ENCODE measurements at places on chromosomes 5 and 9.
A peak's percentile ranks its signal among the peaks of the same experiment; 100 is the strongest.

DNA sequence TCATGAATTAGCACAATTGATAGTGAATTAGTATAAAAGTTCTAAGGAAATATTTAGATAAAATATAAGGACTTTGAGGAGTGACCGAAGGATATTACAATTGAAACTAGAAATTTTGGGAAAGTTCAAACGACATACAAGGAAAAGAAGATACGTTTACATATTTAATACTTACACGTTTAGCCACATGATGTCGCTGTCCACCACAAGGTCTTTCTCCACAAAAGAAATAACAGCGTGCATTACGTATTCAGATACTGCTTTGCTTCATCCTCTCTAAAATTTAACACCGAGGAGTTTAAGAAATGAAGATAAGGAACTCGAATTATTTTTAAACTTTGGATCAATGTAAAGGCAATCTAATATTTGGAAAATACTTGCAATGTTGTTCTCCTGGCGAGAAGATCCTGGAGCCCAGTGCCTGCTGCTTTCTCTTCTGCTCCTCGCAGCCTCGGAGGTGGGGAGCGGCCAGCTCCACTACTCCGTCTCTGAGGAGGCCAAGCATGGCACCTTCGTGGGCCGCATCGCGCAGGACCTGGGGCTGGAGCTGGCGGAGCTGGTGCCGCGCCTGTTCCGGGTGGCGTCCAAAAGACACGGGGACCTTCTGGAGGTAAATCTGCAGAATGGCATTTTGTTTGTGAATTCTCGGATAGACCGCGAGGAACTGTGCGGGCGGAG lies at the start of gene PCDHA3:
Gene PCDHA3, plus strand, starts transcription at position 242 of the 678 bp plus-strand sequence.
- DNase-seq = no peak

- peak; percentile 49 for DNase-seq
Observed at GRCh38 chr9:14993061-14993800, 83.0 kb upstream of the FREM1 start.

DNA sequence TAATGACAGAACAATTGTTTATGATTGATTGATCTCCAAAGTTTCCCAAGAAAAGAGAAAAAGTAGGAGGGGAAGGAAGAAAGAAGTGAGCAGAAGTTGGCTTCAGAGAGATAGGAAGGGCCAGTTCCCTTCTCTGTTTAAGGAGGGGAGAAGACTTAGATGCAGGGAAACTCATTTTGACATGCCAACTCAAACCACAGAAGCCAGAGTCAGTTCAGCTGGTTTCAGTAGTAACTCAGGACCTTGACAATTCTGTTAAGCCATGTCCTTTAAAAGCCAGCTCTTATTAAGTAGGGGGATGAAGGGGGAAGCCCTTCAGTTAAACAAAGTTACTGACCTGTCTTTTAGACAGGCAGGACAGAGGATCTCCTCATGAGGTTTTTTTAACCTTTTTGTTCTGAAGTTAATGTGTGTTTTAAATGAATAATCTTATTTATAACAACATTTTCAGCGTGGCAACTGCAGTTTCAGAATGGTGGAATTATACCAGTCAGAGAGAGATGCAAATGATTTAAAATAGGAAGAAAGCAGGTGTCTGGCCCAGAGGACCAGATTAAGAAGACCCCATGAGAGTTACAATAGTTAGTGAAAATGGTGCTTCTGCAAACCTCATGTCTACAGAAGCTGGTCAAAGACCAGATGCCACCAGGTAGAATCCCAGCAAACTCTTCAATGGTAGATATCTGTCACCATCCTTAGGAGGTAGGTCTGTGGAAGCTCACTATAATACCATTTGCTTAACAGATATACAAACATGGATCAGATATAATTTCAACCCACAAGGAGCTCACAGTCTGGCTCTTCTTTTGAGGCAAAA lies 29.3 kb upstream of the ABL1 start:
- no peak for DNase-seq

- DNase-seq = no peak
Observed at GRCh38 chr9:94085062-94085639, 887 bp downstream of the PTPDC1 start.

DNA sequence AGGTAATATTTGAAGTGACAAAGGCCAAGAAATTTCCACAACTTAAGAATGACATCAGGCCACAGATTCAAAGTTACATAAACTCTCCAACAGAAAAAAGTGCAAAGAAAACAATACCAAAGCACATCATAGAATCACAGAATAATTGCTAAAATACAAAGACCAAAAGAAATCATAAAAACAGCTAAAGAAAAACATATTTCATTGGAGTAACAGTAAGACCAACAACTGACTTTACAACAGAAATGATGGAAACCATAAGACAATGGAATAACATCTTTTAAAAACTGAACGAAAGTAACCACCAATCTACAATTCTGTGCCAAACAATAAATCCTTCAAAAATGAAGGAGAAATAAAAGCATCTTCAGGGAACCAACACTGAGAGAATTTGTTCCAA lies 38.3 kb downstream of the ZDHHC21 start:
- DNase-seq = no peak

DNA sequence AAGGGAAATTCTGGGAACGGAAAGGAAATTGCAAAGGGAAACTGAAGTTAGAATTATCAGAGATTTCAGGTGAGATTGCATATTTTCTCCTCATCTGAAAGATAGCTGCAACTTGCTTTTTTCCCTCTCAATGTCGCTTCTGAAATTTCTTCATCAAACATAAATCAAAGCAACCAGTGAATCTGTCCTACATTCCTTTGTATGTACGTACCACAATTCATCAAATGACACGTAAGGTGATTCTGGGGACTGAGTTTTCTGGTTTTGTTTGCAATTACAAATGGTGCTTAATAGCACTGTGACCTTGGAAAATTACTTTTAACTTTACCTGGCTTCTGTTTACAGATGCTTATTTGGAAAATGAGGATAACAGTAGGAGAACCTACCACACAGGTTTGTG lies 21.9 kb upstream of the CNOT6 start:
- DNase-seq = no peak

GRCh38 chr5:172583931-172584511 lies 57.0 kb upstream of the NEURL1B start:
- DNase-seq = no peak

GRCh38 chr5:83331842-83332241 lies 139.7 kb upstream of the VCAN start:
- no peak for DNase-seq

- DNase-seq = no peak
Observed at GRCh38 chr9:131776473-131776872, 36.6 kb upstream of the RAPGEF1 start.

DNA sequence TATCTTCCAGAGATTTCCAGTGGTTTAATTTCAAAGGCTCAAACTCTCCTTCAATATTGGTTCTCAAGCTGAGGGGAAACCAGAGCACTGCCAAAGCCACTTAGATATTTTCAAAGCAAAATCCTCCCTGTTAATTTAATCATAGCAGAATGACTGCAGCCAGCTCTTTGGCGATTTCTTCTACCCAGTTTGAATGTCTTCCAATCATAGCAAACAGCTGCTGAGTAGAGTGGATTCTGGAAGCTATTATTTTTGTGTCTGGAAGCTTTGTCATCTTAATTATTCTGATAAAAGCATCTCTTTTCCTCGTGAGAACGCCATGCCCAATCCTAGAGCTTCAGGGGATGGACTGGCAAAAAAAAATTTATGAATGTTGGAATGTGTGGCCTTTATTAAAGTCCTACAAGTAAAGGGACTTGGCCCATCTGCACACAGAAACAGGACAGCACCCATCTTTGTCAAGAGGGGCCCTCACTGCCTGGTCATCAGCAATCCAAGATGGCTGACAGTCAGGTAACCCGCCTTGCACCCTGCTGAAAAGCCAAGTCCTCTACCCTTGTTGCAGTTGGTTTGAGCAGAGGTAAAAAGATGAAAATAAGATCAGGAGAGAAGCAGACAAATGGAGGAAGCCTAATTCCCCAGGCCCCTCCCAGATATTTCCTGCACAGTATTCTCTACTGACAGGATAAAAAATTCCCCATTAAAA lies 125.1 kb downstream of the SUSD1 start:
- DNase-seq = no peak

GRCh38 chr9:111900858-111901612 lies 4.4 kb downstream of the UGCG start:
- no peak for DNase-seq

- no peak for DNase-seq
Observed at GRCh38 chr9:19154135-19154612, 26.9 kb upstream of the PLIN2 start.

DNA sequence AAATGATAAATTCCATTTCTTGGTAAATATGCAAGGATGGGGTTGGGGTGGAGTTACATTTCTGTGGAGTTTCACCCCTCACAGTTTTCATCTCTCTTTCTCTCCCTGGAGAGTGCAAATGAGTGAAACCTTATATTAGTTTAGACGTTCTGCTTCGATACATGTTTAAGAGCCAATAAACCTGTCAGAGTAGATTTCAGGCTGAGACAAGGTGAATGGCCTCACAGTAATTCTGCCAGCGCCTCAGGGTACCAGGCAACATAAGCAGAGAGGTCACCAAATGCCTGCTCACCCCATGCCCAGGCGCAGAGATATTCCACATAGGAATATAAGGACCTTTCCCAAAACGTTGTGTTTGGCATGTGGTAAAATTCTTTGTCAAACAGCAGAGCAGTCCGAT lies 154.9 kb upstream of the VLDLR start:
- no peak for DNase-seq

GRCh38 chr9:36250079-36250478 lies 8.2 kb downstream of the GNE start:
- no peak for DNase-seq

GRCh38 chr5:122077366-122078115 lies 518 bp downstream of the LOX start:
- DNase-seq = no peak

GRCh38 chr9:32180597-32180996 lies 203.8 kb upstream of the ACO1 start:
- no peak for DNase-seq

DNA sequence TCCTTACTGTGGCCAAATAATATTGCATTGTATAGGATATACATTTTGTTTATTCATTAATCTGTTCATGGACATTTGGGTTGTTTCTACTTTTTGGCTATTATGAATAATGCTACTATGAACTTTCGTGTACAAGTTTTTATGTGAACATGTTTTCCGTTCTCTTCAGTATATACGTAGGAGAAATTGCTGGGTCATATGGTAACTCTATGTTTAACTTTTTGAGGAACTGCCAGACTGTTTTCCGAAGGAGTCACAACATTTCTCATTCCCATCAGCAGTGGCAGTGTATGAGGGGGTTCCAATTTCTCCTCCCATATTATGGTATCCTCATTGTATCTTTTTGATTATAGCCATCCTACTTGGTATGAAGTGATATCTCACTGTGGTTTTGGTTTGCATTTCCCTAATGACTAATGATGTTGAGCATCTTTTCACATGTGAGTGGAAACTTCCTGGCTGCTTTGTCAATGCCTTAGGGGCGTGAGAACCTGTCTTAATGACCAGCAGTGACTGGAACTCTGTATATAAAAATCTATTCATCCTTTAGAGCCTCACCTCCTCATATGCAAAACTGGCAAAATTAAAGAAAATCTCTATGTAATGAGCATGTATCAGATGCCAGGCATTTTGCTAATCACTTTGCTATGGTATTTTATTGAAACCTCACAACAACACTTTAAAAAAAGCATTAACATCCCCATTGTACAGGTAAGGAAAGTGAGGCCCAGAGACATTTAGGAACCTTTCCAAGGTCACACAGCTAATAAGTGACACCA lies 47.8 kb upstream of the TGFBR1 start:
- no peak for DNase-seq

- DNase-seq = no peak
Observed at GRCh38 chr5:94744906-94745305, 126.4 kb downstream of the SLF1 start.

DNA sequence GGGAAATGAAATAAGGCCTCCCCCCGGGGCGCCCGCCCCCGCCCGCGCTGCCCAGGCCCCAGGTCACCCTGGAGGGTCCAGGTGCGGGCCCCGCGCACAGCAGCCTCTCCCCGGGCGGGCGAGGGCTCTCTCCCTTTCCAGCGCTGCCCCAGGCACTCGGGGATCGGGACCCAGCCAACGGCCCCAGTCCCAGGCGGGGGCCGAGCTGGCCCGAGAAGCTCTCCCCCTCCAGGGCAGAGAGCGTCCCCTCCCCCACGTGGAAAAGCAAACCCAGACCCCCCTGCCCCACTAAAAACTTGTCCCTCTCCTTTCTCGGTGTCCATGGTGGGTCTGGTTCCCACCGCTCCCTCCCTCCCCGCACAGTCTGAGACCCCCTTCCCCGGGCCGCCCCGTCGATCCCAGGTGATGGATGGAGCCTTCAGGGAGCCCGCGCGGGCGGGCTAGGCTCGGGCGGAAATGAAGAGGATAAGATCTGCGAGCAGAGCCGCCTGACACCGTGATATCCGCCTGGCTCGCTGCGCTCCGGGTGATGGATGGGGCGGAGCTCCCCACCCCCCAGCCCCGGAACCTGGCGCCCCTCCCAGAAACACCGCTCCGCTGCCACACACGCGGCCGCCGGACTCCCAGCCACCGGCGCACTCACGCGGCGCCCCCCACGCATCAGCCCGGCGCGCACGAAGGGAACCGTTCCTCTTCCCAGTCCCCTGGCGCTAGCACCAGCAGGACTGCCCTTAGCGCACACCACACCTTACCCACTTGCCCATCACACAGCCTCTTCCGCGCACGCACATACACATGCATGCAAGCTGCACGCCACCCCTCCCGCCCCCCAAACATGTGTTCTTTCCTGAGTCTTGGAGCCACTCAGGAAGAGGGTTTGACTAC lies 81.7 kb upstream of the ZBTB43 start:
- peak; percentile 77 for DNase-seq

- no peak for DNase-seq
Observed at GRCh38 chr5:174323878-174324281, 278.4 kb downstream of the NSG2 start.

- no peak for DNase-seq
Observed at GRCh38 chr9:33165263-33166151, 1.6 kb downstream of the B4GALT1 start.

DNA sequence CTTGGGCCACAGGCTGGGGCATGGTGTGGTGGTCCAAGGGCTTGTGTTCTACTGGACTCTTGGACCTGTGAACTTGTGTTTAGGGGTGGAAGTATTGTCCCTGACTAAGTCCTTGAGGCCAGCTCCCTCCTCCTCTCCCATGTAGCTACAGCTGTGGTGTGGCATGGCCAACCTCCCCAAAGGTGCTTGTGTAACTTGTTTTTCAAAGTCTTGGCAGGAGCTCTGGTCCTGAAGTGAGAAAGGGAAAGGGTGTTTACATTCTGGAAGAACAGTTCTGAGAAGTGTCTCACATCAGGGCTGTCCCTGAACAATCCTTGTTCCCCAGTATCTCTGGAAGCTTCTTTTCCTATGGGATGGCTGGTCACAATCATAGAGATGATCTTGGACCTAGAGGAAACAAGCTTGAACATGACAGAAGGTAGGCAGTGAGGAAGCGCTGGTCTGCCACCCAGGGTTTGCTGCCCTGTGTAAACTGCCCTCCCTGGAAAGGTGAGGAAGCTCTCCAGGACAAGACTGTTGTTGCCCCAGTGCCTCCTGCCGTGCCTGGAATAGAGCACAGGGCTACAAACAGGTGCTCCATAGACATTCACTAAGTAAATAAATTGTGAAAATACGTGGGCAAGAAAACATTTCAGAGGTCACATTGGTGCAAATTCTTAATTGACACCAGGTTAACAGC lies 64.6 kb upstream of the KLF9 start:
- no peak for DNase-seq
